Ascending aorta (tissue), 2 donors: ENCODE measurements at places on chromosomes 12 and 14. TPM values are rescaled to one million over a fixed set of nuclear protein-coding genes. Genes with fewer than 3 reads are reported as not detected.
A peak's percentile ranks its signal among the peaks of the same experiment; 100 is the strongest.

KTN1 gene
- 36.3 TPM for total RNA-seq

DNA sequence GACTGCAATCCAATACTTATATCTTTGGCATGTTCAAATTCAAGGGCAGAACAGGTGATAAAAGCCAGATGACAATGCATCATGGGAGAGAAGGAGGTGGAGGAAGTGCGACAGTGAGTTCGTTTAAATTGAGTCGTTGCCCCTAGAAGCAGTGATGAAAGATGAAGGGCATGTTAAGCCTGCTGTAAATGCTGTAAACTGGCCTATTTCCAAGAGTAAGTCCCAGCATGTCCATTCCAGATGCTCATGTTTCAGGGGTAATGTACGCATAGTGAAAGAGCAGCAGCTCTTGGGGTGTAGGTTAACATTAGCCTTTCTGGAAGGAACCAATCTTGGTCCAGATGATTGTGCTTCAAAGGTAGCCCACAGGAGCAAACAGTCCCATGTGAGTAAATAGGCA lies 97.1 kb downstream of the C2CD5 start:
- H3K27ac ChIP-seq, result no peak overlapping the region
- H3K4me3 ChIP-seq, result no peak overlapping the region
- H3K36me3 ChIP-seq, result no peaks in the 10 kb centered on the region
- no peaks in the 10 kb centered on the region for H3K4me1 ChIP-seq
- no peaks in the 10 kb centered on the region for H3K27me3 ChIP-seq

GRCh38 chr12:47066278-47067025 lies 13.0 kb upstream of the PCED1B start:
- no peaks in the 10 kb centered on the region for H3K36me3 ChIP-seq
- H3K27ac ChIP-seq, result peak overlapping the region; percentile 76
- H3K27me3 ChIP-seq, result no peaks in the 10 kb centered on the region
- no peak overlapping the region for H3K4me3 ChIP-seq
- H3K4me1 ChIP-seq, result peaks cover 19% of the 10 kb centered on the region
- peak; percentile 71 for DNase-seq

GRCh38 chr12:89234324-89235114 lies 117.8 kb downstream of the DUSP6 start:
- H3K27ac ChIP-seq, result no peak overlapping the region
- H3K36me3 ChIP-seq, result no peaks in the 10 kb centered on the region
- H3K27me3 ChIP-seq, result no peaks in the 10 kb centered on the region
- peaks cover 7% of the 10 kb centered on the region for H3K4me1 ChIP-seq

DNA sequence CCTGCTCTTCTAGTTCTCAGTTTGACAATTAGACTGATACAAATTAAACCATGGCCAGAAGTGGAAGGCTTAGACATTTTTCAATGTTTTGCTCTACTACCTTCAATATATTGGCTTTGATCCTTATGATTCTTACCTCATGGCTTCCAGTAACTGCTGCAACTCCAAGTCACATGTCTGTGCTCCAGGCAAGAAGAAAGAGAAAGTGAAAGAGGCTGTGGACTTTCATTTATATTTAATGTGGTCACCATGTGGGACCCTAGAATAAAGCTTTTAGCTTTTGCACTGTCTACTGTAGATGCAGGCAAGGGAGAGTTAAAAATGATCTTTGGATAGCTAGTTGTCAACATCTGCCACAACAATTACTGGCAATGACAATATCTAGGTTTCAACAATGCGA lies 214.3 kb upstream of the PDE3A start:
- no peaks in the 10 kb centered on the region for H3K36me3 ChIP-seq
- H3K27ac ChIP-seq, result no peak overlapping the region
- no peaks in the 10 kb centered on the region for H3K27me3 ChIP-seq
- no peaks in the 10 kb centered on the region for H3K4me1 ChIP-seq
- no peak overlapping the region for H3K4me3 ChIP-seq
- no peak for DNase-seq

DNA sequence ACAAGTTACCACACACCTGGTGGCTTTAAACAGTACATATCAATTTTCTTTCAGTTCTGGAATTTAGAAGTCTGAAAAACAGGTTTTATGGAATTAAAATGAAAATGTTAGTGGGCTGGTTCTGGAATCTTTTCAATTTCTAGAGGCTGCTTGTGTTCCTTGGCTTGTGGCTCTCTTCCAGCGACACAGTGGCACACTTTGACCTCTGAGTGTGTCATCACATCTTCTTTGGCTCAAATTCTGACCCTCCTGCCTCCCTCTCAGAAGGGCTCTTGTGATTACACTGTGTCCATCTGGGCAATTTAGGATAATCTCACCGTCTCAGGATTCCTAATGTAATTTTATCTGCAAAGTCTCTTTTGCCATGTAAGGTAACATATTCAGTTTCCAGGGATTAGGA lies 170.0 kb downstream of the PLCZ1 start:
- no peak overlapping the region for H3K27ac ChIP-seq
- H3K4me3 ChIP-seq, result no peak overlapping the region
- H3K4me1 ChIP-seq, result no peaks in the 10 kb centered on the region
- DNase-seq, result no peak

DNA sequence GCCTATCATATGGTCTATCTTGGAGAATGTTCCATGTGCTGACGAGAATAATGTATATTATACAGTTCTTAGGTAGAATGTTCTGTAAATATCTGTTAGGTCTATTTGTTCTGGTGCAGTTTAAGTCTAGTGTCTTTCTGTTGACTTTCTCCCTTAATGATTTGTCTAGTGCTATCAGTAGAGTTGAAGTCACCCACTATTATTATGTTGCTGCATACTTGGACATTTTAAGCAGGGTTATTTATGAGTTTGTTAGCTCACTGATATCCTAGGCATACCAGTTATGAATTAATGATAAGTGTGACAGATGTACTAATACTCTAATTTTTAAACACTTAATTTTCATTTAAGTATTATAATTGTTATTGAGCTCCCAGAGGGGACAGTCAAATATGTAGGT lies 292.5 kb downstream of the AKAP6 start:
- no peaks in the 10 kb centered on the region for H3K27me3 ChIP-seq
- H3K4me1 ChIP-seq, result peaks cover 11% of the 10 kb centered on the region
- no peak for DNase-seq
- peaks cover 3% of the 10 kb centered on the region for H3K36me3 ChIP-seq
- no peak overlapping the region for H3K4me3 ChIP-seq

IFT81 gene
- total RNA-seq, result 12.0 TPM

LMNTD1 gene
- not detected for total RNA-seq

HAL gene
- total RNA-seq, result 1.5 TPM

DNA sequence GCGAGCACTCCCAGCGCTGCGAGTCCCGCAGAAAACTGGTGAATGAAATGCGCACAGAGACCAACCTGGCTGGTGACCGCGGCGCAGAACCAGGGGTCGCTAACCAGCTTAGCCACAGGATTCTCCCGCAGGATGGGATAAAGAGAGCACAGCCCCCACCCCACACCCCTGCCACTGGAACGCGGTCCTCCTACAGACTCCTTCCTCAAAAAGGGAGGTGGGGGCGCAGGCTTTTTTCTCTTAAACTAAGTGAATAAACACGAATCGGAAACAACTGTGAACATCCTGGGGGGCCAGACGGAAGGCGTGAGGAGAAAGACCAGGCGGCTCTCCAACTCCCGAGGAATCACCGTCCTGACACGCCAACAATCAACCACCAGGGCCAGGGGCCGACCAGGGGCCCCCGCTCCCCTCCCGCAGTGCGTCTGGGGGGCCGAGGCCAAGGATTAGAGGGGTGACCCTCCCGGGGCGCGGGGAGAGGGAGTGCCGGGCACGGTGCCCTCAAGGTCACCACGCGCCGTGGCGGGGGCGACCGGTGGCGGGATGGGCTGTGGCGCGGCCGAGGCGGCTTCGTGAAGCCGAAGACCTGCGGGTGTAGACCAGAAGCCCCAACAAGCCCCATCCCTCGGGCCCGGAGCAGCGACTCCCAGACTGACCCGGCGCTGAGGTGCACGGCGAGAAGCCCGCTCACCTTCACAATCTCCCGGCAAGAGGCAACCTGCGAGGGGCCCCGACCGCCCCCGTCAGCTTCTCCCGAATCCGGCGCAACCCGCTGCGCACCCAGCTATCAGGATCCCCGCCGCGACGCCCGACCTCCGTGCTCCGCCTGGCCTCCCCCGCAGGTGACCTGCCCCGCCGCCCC lies 704 bp downstream of the ATP2B1 start:
- peak overlapping the region; percentile 91 for H3K4me3 ChIP-seq
- no peaks in the 10 kb centered on the region for H3K27me3 ChIP-seq
- H3K4me1 ChIP-seq, result peaks cover 5% of the 10 kb centered on the region
- peak; percentile 77 for DNase-seq

- no peak for DNase-seq
- H3K27me3 ChIP-seq, result no peaks in the 10 kb centered on the region
- H3K27ac ChIP-seq, result no peak overlapping the region
- H3K4me3 ChIP-seq, result no peak overlapping the region
Observed at GRCh38 chr12:88623777-88624548, 43.7 kb upstream of the KITLG start.

- no peaks in the 10 kb centered on the region for H3K4me1 ChIP-seq
- no peak for DNase-seq
Observed at GRCh38 chr12:108612788-108613282, 15.0 kb upstream of the TMEM119 start.

- H3K27me3 ChIP-seq, result no peaks in the 10 kb centered on the region
- DNase-seq, result no peak
- no peak overlapping the region for H3K4me3 ChIP-seq
- H3K27ac ChIP-seq, result no peak overlapping the region
Observed at GRCh38 chr12:49039421-49040363, 20.9 kb downstream of the KMT2D start.

DNA sequence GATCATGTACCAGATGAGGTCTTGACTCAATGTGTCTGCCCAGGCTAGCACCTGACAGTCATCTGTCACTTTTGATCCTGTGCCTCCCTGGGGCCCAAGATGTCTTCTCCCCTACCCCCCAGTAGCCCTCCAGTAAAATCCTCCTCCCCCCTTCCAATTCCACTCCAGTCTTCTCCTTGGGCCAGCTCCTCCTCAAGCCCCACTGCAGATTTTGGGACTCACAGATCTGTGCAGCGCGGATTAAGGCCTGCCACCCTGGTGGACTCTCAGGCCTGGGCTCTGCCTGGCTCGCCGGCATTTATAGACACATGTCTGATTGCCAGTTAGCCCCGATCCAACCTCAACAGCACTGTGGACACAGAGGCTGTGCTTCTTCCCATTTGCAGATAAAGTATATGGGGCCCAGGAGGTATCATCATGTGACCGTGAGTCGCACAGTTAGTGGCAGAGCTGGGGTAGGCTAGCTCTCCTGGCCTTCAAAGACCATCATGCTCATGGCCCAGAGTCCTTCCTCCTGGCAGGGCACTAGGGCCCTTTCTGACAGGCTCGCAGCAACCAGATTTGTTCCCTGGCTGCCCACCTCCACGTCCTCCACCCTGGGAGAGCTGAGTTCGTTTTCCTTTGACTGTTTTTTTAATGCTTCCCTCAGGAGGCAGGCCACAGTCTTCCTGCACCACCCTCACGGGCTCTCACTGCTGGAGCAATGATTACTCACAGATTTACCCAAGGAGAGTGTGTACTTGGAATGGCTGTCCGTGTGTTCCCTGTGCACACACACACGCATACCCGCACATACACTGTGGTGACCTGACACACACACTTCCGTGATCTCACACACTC lies 98.3 kb upstream of the DIO3 start:
- peak; percentile 34 for DNase-seq
- H3K36me3 ChIP-seq, result no peaks in the 10 kb centered on the region
- peaks cover 6% of the 10 kb centered on the region for H3K27me3 ChIP-seq
- H3K27ac ChIP-seq, result no peak overlapping the region

LRCOL1 gene
- not detected for total RNA-seq
